ENCODE measurements at places on chromosomes 3 and 15. TPM values are rescaled to one million over a fixed set of nuclear protein-coding genes. Genes with fewer than 3 reads are reported as not detected.

Gene RARB
- 0.14 TPM for total RNA-seq

Gene LRTM1
- total RNA-seq, result not detected

Gene NOX5
- total RNA-seq, result 0.03 TPM

Gene TTLL13
- total RNA-seq, result not detected

Gene TAGLN3
- 8.2 TPM for total RNA-seq

Gene P2RY13
- not detected for total RNA-seq

Gene GOLGA8H
- total RNA-seq, result 1.2 TPM

Gene HTR3E
- total RNA-seq, result not detected

- no peak for DNase-seq
- no peak overlapping the region for H3K4me3 ChIP-seq
- H3K4me1 ChIP-seq, result peaks cover 37% of the 10 kb centered on the region
- no peak overlapping the region for H3K27ac ChIP-seq
- no peaks in the 10 kb centered on the region for H3K36me3 ChIP-seq
Measured at GRCh38 chr15:67735896-67736295, 89.4 kb upstream of the SKOR1 start.

GRCh38 chr3:155026999-155027591, 53.0 kb upstream of the MME start:
- no peak overlapping the region for H3K4me3 ChIP-seq
- H3K27me3 ChIP-seq, result no peaks in the 10 kb centered on the region
- peaks cover 7% of the 10 kb centered on the region for H3K36me3 ChIP-seq
- peaks cover 20% of the 10 kb centered on the region for H3K4me1 ChIP-seq

DNA sequence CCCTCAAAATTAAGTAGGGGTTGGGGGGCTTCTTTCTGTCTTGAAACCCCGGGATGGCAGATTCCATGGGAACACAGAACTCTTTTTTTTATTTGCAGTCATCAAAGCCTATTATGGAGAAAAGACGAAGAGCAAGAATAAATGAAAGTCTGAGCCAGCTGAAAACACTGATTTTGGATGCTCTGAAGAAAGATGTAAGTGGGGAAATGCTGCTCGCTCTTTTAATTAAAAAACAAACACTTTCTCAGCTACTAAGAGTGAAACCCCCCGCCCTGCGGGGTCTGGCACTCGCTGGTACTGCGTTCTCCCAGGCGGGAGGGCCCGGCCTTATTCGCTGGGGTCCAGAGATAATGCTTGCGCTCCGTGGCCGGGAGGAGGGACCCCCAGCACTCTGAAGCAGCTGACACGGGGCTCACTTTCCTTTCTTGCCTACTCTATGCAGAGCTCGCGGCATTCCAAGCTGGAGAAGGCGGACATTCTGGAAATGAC, 615 bp downstream of the HES1 start:
- peak overlapping the region; percentile 78 for H3K4me3 ChIP-seq
- H3K27me3 ChIP-seq, result peaks cover 23% of the 10 kb centered on the region
- H3K4me1 ChIP-seq, result peaks cover 42% of the 10 kb centered on the region
- peak overlapping the region; percentile 40 for H3K27ac ChIP-seq

DNA sequence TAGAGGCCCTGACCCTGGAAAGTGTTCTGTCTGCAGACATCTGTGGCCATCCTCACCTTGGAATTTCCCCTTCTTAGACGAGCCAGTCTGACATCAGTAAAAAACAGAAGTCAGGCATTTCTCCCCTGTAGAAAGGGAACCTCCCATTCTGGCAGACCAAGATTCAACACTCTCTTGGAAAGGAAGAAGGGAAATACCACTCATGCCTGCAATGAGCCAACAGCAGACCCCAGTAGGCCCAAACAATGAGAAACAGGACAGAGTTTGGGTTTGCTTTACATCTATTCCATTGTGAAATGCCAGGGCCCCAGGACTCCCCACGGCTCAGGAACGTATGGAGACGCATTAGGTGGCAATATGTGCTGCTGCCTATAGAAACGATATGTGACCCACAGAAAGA, 264.0 kb upstream of the NSMCE3 start:
- peaks cover 27% of the 10 kb centered on the region for H3K4me1 ChIP-seq
- peak overlapping the region; percentile 81 for H3K27ac ChIP-seq
- H3K36me3 ChIP-seq, result no peaks in the 10 kb centered on the region
- peak; percentile 61 for DNase-seq

DNA sequence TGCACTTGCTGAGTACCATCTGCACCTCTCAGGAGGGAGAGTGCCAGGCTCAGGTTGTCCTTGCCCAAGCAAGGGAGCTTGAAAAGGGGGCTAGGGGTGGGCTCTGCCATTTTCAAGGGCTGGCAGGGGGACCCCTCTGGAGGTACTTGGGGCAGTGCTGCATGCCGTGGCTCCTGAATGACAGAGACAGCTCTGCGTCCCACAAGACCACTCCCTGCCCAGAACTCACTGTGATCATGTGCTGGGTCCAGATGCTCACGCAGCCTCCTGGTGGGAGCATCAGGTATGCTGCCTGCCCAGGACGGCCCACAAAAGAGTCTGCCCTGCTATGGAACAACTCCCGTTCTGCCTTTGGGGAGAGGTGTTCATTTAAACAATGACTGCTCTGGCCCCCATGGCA, 165.2 kb downstream of the GOLGA6L4 start:
- H3K27ac ChIP-seq, result no peak overlapping the region
- peak; percentile 25 for DNase-seq
- H3K4me1 ChIP-seq, result no peaks in the 10 kb centered on the region
- H3K27me3 ChIP-seq, result no peaks in the 10 kb centered on the region

DNA sequence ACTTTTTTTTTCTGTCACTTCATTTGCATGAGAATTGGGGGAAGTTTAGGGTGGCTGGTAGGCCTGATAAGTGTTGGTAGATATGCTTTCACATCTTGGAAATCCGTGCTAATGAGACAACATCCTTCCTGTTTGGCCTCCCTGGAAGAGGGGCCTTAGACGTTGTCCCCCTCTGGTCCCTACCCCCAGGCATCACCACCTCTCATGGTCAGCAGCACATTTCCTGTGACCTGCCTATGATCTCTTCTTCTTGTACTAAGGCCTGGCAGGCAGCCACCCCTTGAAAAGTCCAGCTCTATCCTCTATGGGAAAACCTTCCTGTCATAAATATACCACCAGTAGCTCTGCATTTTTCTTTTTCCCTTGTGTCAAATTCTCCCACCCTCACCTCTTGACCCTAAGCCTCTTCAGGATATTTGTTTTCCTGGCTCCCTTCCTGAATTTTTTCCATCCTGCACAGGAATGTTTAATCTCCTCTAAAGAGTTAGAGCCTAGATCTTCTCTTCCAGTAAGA, 107.8 kb downstream of the SNRK start:
- H3K4me3 ChIP-seq, result no peak overlapping the region
- H3K27ac ChIP-seq, result no peak overlapping the region
- no peak for DNase-seq
- H3K36me3 ChIP-seq, result no peaks in the 10 kb centered on the region
- no peaks in the 10 kb centered on the region for H3K27me3 ChIP-seq

- no peak overlapping the region for H3K27ac ChIP-seq
- no peak for DNase-seq
- H3K4me1 ChIP-seq, result peaks cover 7% of the 10 kb centered on the region
- no peaks in the 10 kb centered on the region for H3K36me3 ChIP-seq
Measured at GRCh38 chr3:165440380-165440779, 244.2 kb upstream of the SLITRK3 start.

- H3K4me1 ChIP-seq, result no peaks in the 10 kb centered on the region
- no peaks in the 10 kb centered on the region for H3K36me3 ChIP-seq
- no peak overlapping the region for H3K27ac ChIP-seq
- no peak overlapping the region for H3K4me3 ChIP-seq
- H3K27me3 ChIP-seq, result no peaks in the 10 kb centered on the region
Measured at GRCh38 chr3:51330046-51330445, 55.0 kb upstream of the MANF start.

- DNase-seq, result peak; percentile 76
- no peaks in the 10 kb centered on the region for H3K36me3 ChIP-seq
- no peak overlapping the region for H3K27ac ChIP-seq
- no peaks in the 10 kb centered on the region for H3K27me3 ChIP-seq
- H3K4me1 ChIP-seq, result peaks cover 16% of the 10 kb centered on the region
Measured at GRCh38 chr15:76147906-76148570, 88.3 kb downstream of the TMEM266 start.

GRCh38 chr15:89172921-89173320, 48.5 kb downstream of the RLBP1 start:
- H3K36me3 ChIP-seq, result no peaks in the 10 kb centered on the region
- H3K27ac ChIP-seq, result no peak overlapping the region
- DNase-seq, result no peak
- H3K27me3 ChIP-seq, result no peaks in the 10 kb centered on the region
- H3K4me3 ChIP-seq, result no peak overlapping the region

- H3K27me3 ChIP-seq, result no peaks in the 10 kb centered on the region
- H3K36me3 ChIP-seq, result peaks cover 49% of the 10 kb centered on the region
- peak overlapping the region; percentile 81 for H3K27ac ChIP-seq
- DNase-seq, result no peak
- H3K4me3 ChIP-seq, result peak overlapping the region; percentile 100
- H3K4me1 ChIP-seq, result peaks cover 26% of the 10 kb centered on the region
Measured at GRCh38 chr15:66505430-66505811, 295 bp downstream of the ZWILCH start.

GRCh38 chr3:194167480-194168282, 31.7 kb downstream of the HES1 start:
- no peak overlapping the region for H3K27ac ChIP-seq
- peaks cover 15% of the 10 kb centered on the region for H3K4me1 ChIP-seq
- no peaks in the 10 kb centered on the region for H3K27me3 ChIP-seq
- no peak overlapping the region for H3K4me3 ChIP-seq
- no peaks in the 10 kb centered on the region for H3K36me3 ChIP-seq
- DNase-seq, result no peak

GRCh38 chr15:66080717-66081398, 172.7 kb downstream of the MEGF11 start:
- no peaks in the 10 kb centered on the region for H3K36me3 ChIP-seq
- H3K27ac ChIP-seq, result no peak overlapping the region
- DNase-seq, result peak; percentile 70
- no peak overlapping the region for H3K4me3 ChIP-seq
- peaks cover 10% of the 10 kb centered on the region for H3K4me1 ChIP-seq

- peaks cover 21% of the 10 kb centered on the region for H3K4me1 ChIP-seq
- no peaks in the 10 kb centered on the region for H3K27me3 ChIP-seq
- no peak for DNase-seq
- no peaks in the 10 kb centered on the region for H3K36me3 ChIP-seq
- H3K4me3 ChIP-seq, result no peak overlapping the region
Measured at GRCh38 chr3:4520033-4520816, 27.1 kb downstream of the ITPR1 start.

- no peaks in the 10 kb centered on the region for H3K36me3 ChIP-seq
- peak; percentile 48 for DNase-seq
- H3K27me3 ChIP-seq, result peaks cover 42% of the 10 kb centered on the region
- peak overlapping the region; percentile 83 for H3K4me3 ChIP-seq
Measured at GRCh38 chr3:187743195-187744141, 1.8 kb downstream of the BCL6 start.

- peaks cover 3% of the 10 kb centered on the region for H3K36me3 ChIP-seq
- H3K4me1 ChIP-seq, result peaks cover 44% of the 10 kb centered on the region
- no peaks in the 10 kb centered on the region for H3K27me3 ChIP-seq
- no peak overlapping the region for H3K4me3 ChIP-seq
Measured at GRCh38 chr3:57118254-57118653, 46.9 kb downstream of the IL17RD start.
